ENCODE measurements at places on chromosomes 1 and 21.

- no peak for DNase-seq
Observed at GRCh38 chr21:45655124-45655523, 11.6 kb downstream of the PCBP3 start.

- DNase-seq, result peak; percentile 20
Observed at GRCh38 chr1:227951624-227952373, 4.1 kb upstream of the WNT9A start.

DNA sequence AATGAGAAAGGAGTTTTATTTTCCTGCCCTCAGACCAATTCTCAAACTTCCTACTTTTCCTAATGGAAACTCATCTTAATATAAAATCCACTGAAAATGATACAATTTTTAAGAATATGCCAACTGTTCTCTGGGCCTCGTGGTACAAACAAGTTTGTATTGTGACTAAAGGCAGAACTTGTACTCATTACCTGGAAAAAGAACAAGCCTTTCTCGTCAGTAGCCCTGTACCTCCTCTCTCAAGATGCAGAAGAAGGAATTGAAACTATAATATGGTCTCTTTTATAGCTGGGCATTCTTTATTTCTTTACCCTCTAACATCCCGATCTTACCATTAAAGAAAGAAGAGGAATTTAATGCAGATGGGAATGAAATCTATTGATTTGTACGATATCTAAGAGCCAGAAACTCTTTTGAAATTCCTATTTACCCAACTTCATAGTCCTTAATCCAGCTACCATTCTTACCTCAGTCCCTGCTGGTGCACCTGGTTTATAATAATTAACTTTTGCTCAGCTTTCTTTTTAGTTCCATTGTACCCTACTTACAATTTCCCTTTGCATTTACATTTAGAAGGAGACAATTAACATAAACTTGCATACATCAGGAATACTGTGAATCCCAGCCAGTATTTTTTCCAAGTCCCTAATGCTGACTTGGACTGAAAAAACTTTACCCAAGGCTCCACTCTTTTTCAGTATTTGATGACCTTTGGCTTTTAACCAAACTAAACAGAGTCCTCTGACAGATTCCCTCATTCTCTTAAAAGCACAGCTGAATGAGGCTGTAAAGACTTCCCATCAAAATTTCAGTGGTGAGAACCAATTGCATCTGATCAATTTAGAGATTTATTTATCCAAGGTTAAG lies 1162.4 kb downstream of the BRINP3 start:
- DNase-seq, result no peak

DNA sequence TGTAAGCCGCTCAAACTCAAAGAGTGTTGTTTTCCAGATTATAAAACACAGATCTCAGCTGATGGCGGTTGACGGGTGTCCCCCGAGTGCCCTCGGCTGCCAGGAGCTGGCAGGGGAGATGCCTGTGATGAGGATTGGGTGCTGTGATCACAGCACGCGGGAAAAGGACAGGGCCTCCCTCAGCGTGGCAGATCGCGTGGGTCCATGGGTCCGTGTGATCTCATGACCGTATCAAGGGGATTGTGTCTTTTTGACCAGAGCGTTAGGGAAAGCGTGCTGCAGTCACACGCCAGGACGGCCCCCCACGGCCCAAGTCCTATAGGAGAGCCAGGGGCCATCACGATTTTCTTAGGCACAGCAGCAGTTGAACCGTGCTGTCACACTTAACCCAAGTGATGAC lies 51.9 kb downstream of the PDE9A start:
- no peak for DNase-seq

- no peak for DNase-seq
Observed at GRCh38 chr1:16247441-16247840, 10.5 kb upstream of the CPLANE2 start.
